ENCODE measurements at places on chromosomes 2 and 18.

GRCh38 chr2:239611222-239611795 lies 210.5 kb upstream of the HDAC4 start:
- DNase-seq = no peak

DNA sequence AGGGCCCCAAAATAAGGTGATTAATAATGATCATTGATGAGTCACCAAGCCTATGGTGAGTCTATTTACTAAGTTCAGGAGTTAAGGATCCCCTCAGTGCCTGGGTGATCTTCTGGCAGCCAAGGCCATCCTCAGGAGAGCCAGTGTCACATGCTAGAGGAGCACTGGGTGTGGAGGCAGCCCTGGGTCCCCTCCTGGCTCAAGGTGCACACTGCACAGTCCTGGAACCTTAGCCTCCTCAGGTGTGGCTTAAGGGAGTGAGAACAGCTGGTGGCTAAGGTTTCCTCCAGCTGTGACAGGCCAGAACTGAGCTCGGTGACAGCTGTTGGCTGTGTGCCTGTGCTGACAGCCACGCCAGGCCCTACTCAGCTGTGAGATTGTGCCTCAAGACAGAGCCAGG lies 52.1 kb upstream of the ACAA2 start:
- DNase-seq = no peak

DNA sequence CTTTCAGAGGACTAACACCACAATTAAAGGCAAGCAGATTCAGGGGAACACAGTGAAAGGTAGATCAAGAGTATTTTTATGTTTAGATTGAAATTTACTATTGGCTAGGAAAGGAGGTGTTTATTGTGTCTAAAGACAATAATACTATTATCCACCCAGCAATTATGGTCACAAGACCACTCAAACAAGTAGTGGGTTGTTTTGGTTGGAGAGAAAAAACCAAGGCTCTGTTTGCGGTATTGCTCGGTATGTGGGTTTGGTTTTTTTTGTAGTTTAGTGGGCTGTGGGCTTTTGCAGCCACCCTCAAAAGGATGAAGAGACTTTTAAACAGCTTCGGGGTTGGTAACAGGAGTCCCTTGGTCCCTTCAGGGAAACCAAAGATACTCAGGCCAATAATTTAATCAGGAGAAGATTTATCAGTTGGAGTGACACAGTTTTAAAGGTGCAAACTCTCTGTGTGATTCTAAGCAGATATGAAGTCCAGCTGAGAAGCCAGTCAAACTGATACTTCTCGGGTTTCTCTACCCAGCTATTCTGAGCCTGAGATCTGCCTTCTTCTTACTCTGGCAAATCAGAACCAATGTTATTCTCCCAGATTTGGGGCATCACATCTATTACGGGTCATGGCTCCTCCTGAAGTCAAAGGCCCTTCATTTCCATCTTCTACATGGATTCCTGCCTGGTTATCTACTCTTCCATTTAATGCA lies 55.3 kb downstream of the DCC start:
- DNase-seq = no peak

GRCh38 chr18:44687421-44687820 lies 6.7 kb downstream of the SETBP1 start:
- DNase-seq = no peak

- no peak for DNase-seq
Measured at GRCh38 chr2:85722519-85722918, 28.4 kb downstream of the GNLY start.

DNA sequence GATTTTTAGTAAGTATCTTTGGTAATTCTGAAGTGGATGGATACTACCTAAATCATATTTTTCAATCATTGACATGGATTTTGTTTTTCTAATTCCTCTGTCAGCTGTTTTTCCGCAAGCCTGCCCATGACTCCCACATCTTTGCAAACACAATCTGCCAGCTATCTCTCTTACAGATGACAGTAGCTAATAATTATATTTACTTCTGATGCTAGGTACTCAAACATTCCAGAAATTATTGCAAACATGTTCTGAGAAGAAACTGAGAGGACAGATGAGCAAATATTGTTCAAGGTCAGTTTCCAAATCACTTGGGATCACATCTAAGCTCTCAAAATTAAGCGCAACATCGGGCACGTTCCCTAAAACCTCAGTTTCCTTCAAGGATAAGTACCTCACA lies 270.0 kb upstream of the CDH19 start:
- no peak for DNase-seq

GRCh38 chr2:144456680-144457079 lies 63.2 kb downstream of the ZEB2 start:
- peak; percentile 84 for DNase-seq

GRCh38 chr18:49486134-49486533 lies 900 bp downstream of the C18orf32 start:
- no peak for DNase-seq

DNA sequence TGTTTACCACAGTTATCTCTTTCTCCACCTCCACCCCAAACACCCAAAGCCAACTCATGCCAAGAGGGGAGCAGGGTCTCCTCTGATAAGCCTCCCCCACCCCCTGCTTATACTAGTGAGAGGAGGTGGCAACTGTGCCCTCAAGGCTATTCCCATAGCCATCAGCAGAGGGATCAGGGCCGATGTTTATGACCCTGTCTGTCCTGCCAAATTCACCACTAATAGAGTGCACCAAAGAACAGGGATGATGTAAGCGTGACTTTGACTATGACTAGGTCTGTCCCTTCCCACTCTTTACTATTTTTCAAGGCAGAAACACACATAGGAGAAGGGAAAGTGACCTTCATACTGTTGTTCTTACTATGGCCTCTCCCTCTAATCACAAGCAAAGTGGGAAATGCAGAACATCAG lies 74.6 kb downstream of the CLHC1 start:
- DNase-seq = peak; percentile 79

DNA sequence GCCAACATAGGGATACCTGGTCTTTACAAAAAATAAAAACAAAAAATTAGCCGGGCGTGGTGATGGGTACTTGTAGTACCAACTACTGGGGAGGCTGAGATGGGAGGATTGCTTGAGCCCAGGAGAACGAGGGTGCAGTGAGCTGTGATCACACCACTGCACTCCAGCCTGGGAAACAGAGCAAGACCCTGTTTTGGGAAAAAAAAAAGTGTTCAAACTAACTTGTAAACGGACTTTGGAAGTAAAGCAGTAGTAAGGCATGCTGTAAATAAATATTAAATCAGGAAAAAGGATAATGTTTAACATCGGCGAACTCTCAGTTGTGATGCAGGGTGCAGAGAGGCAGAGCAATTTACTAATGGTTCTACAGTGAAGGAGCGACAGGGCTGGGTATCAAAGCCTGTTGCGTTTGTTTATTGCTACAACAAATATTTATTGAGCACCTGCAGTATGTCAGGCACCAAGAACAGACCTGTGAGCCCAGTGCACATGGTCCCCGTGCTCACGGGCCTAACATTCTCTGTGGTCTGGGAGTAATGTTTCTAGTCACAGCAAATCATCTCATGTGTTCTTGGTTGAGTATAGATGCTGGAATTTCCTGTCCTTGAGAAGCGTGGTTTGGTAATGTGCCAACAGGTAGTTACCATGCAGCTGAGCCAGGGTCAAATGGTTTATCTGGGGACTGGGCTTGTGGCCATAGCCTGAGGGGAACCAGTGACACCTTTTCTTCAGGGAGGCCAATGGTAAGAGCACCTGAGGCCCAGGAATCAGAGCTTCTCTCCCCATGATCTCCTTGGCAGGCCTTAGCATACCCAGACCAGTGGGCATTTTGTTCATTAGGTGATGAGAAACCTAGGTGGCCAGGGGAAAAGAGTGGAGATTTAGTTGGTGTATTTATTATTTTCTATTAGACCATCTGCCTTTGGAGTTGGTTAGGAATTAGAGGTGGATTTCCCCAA lies 27.9 kb upstream of the GREB1 start:
- no peak for DNase-seq

- no peak for DNase-seq
Measured at GRCh38 chr2:177317857-177318256, 53.3 kb upstream of the NFE2L2 start.

GRCh38 chr2:212311807-212312404 lies 226.7 kb downstream of the ERBB4 start:
- no peak for DNase-seq

GRCh38 chr18:46310258-46310657 lies 206.1 kb downstream of the HAUS1 start:
- no peak for DNase-seq

- peak; percentile 22 for DNase-seq
Measured at GRCh38 chr2:163132850-163133249, 294.3 kb upstream of the KCNH7 start.

DNA sequence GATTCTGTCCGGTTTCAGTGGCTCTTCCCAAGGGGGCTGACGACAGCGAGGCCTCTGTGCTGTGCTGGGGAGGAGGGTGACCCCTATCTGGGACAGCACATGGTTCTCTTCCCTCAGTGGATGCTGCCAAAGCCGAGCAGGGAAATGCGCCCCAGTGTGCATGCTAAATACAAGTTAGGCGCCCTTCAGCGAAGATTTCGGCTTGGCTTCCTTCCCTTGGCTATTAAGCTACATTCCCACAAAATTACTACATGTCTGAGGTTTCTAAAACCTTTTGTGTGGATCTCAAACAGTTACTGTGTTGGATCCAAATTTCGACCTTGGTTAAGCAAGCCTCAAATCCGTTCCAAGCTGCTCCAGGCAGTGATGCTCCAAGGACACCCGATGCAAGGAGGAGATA lies 440.3 kb downstream of the NRXN1 start:
- DNase-seq = no peak

DNA sequence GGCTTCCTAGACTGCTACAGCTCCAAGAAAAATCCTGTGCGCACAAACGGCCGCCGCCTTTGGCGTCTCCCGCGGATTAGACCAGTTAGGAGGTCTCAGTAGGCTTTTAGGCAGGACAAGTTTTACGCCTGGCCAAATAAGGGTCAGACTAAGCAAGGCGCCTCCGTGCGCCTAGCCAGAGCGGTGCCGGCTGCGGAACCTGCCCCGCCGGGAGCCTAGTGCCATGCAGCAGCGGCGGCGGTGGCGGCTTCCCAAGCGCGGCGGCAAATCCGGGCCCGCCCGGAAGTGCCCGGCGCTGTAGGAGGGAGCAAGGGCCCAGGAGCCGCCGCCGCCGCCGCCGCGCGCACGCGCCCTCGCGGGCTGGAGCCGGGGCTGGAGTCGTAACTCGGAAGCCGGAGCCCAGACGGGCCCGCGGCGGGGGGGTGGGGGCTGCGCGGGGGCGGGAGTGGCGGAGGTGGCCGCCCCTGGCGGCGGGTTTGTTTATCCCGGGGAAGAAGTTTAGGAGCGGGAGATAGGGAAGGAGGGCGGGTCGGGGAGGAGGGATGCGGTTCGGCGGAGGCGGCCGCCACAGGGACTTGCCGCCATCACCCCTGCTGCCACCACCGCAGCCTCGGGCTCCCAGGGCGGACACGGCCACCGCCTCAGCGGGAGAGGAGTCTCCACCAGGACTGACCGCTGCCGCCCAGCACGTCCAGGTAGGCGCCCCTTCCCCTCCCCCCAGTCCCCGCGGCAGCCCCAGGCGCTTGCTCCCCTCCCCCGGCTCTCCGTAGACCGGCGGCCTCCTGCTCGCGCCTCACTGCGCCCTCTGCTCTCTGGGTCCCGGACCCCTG lies at the start of gene SPOPL:
SPOPL (plus strand) TSS at position 346 of the 830 bp plus-strand sequence. CDS start 48,447 bp downstream, outside the sequence.
- DNase-seq = peak; percentile 96

Measured in suppressor macrophage treated with lipopolysaccharide for 1 hour (primary cell).